ENCODE measurements at places on chromosomes 11 and 22.

GRCh38 chr11:65899356-65900124, 648 bp downstream of the FOSL1 start:
- DNase-seq, result peak; percentile 65

DNA sequence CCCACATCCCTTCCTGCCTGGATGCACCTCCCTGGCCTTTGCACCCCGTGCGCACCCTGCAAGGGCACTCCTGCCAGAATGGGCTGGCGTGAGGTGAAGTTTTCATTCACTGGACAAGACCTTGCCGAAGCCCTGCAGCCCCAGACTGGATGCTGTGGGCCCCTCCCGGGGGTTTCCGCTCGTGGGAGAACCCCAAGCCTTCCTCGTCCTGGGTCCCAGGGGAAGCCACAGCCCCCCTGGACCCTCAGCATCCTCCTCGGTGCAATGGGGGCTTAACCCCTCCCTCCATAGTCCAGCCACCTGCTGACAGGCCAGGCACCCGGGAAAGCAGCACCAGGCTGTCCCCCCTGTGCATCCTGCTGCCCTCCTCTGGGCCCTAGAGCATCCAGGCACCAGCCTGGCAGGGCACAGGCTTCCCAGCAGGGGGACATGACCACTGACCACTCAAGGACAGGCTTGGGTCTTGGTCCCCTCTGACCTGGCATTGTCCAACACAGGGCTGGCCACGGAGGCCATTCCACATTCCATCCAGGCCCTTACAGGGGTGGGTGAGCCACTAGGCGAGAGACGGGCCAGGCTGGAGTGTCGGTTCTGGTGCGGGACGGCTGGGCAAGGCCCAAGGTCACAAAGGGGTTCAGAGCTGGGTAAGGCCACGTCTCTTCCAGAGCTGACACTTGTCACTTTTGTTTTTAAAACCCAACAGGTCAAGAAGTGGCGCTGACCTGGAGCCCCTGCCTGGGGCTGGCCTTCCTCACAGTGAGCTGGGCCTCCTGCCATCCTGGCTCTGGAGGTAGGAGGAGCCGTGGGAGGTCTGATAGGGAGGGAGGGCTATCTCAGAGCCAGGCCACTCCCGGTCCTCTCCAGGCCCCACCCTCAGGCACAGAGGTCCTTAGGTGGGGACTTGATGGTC, 41.5 kb upstream of the PPARA start:
- no peak for DNase-seq

- no peak for DNase-seq
These were observed 235.0 kb upstream of the ZC3H12C start for GRCh38 chr11:109858152-109858551.

DNA sequence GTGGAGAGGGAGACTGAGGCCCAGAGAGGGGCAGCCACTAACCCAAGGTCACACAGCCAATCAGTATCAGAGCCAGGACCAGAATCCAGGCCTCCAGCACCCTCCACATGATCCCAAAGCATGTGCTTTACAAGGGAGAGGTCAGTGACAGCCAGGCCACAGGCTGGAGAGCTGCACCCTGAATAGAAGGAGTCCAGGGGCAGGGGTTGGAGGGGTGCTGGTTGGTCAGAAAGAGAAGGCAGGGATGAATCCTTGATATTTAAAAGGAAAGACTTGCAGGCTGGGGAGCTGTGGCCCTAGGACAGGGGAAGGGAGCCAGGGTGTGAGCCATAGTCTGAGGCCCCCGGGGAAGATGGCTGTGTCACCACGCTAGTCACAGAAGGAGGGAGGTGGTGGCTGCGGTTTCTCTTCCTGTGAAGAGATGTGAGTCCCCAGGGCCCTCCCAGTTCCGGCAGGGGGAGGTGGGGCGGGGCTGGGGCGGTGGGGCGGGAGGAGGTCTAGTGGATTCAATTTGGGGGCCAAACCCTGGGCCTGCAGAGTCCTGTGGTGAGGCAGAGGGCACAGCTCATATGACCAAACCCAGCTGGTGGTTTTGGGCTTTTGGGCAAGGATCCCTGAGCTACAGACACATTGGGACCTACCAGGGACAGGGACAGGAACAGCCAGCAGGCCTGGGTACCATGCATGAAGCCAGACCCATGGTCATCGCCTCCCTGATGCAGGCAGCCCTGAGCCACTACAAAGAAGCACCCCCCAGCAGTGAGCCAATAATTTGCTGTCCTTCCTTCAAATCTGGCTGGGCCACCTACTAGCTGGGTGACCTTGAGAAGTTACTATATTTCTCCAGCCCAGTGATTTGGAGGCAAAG, 14.0 kb downstream of the RAC2 start:
- DNase-seq, result peak; percentile 85

DNA sequence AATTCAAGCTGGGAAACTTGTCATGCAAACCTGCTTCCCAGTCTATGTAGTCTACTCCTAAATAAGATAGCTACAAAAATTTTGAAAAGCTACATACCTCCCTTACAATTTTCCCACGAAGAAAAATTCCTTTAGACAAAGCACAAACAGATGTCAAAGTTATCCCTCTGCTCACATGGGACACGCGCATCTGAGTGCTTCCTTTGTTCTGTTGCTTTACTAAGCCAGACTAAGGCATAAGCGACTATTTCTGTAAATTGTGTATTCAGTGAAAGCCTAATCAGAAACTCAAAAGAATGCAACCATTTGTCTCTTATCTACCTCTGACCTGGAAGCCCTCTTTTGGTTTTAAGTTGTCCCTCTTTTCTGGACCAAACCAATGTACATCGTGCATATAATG, 583.7 kb upstream of the B3GAT1 start:
- no peak for DNase-seq

GRCh38 chr11:8831861-8832260, 79.1 kb upstream of the AKIP1 start:
- no peak for DNase-seq

- no peak for DNase-seq
These were observed 36.9 kb downstream of the CHRDL2 start for GRCh38 chr11:74694136-74694930.

DNA sequence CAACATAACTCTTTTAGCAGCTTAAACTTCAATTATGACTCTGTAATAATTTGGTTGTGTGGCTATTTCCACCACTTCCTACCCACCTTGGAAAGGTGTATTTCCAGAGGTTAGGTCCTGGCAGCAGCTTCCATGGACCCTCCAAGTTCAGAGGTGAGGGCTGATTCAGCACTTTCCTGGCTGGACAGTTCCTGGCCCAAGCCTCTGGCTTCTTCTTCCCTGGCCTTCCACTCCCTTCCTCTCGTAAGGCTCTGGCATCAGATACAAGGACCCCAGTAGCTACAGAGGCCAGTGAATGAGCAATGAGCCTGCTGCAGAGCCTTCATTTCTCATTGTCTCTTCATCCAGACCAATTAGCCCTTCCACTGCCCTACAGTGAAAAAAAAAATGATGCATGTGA, 98.1 kb upstream of the KIRREL3 start:
- DNase-seq, result no peak

DNA sequence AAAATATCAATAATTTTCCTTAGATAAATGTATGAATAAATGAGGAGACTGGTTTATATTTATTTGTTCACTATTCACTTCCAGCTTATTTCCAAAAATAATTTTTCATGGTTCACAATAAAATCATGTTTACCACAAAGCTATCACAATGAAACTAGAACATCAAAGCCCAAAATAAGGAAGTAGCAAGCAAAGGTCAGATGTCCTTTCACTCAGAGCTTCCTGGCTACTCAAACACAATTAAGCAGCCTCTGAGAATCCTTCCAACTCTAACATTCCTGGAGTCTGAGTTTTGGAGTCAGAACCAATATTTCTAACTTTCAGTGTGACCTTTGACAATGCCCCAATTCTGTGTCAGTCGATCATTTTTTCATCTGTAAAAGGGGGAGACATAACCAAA, 527.0 kb downstream of the SOX6 start:
- no peak for DNase-seq

GRCh38 chr11:116093481-116094270, 589.5 kb upstream of the CADM1 start:
- DNase-seq, result no peak

- DNase-seq, result no peak
These were observed 45.7 kb downstream of the DBX1 start for GRCh38 chr11:20114588-20114987.

GRCh38 chr11:113651023-113651422, 55.1 kb downstream of the TMPRSS5 start:
- no peak for DNase-seq

- no peak for DNase-seq
These were observed 79.5 kb upstream of the SPON1 start for GRCh38 chr11:13883042-13883441.

DNA sequence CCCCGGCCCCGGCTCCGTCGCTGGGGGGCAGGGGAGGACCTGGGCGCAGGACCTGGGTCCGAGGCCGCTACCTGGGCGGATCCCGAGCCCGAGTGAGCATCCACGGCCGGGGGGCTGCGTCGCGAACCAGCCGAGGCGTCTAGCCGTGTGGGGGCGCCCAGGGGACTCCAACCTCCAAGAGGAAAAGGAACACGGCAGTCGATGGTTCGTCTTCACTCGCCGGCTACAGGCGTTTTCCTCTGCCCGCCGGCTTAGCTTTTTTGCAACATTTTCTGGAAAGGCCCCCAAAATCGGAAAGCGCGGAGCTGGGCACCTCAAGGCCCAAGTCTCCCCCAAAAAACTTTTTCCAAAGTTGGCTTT, 666 bp downstream of the PDGFB start:
- no peak for DNase-seq

GRCh38 chr11:8964324-8965320, at the start of gene TMEM9B:
Gene TMEM9B (minus strand): TSS chr11:8964442. CDS start chr11:8964313, 129 bp downstream.
- DNase-seq, result peak; percentile 53

DNA sequence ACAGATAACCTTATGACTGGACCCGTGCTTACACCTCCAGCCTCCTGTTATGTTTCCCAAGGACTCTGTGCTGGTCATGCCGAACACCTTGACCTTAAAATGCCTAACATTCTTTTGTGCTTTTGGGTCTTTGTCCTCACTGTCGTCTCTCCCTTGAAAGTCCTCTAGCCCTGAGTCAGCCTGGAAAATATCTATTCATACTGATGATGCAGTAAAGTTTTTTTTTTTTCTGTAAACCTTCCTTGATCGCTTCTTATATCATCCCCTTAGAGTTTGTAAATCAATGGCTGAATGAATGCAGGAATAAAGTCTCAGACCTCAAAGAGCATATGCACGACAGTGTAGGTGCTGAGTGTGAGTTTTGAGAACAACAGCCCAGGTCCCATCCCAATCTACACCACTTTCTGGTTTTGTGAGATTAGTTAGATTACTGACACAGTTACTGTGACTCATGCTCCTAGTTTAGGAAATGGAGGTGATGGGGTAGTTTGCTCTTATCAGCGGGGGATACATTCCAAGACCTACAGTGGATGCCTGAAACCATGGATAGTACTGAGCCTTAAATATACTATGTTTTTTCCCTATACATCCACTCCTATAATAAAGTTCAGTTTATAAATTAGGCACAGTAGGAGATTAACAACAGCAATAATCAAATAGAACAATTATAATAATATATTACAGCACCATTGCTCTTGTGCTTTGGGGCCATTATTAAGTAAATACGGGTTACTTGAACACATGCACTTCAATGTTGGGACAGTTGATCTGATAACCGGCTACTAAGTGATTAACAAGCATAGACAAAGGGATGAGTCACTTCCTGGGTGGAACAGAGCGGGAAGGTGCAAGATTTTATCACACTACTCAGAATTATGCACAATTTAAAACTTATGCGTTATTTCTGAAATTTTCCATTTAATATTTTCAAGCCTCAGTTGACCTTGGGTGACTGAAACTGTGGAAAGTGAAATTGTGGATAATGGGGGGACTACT, 8.6 kb downstream of the TCN1 start:
- no peak for DNase-seq

DNA sequence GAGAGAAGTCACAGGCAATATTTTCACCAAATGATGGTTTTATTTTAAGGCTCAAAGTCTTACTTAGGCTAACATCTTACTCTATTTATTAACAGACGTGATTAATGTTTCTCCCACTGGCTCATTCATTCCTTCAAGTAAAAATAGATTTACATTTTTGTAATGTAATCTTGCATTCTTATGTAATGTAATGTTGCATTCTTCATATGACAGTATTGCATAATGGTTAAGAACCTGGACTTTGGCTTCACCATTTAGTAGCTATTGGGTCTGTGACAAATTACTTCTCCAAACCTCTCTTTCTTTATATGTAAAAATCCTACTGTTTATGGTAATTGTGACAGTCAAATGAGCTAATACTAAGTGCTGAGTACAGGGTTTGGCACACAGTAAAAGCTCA, 3.3 kb upstream of the DIXDC1 start:
- DNase-seq, result no peak

- no peak for DNase-seq
These were observed 786.8 kb downstream of the BRD1 start for GRCh38 chr22:49040754-49041467.

DNA sequence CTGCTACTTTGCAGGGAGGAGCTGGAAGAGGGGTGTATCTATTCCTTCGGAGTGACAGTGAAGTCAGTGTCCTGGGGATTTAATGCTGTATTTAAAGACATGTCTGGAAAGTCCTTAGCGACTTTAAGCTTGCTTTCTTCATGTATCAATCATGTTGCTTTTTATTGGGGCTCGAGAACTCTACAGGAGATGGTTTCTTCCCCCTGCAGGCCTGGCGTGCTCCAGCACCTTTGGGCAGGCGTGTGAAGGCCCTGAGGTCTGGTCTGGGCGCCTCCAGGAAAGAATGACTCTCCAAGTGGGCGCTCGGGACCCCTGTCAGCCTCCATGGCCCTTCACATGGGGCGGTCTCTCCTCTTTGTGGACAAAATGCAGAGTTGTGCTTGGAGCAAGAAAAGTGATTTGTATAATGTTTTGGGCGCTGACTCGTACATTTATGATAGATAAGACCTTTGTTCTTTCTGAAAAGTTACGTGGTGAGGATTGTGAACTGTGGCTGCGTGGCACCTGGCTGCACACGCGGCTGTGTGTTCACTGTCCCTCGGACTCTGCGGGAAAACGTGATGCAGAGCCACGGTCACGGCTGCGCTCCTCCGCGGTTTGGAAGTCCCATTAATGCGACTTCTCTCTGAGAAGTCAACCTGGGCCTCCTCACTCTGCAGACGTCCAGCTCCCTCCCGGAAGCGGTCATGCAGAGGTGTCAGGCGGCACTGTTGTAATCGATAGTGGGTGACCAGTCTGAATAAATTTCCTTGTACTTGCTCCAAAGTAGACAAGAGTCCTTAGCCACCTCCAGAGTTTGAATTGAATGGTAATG, 282.5 kb downstream of the TBC1D22A start:
- DNase-seq, result no peak

DNA sequence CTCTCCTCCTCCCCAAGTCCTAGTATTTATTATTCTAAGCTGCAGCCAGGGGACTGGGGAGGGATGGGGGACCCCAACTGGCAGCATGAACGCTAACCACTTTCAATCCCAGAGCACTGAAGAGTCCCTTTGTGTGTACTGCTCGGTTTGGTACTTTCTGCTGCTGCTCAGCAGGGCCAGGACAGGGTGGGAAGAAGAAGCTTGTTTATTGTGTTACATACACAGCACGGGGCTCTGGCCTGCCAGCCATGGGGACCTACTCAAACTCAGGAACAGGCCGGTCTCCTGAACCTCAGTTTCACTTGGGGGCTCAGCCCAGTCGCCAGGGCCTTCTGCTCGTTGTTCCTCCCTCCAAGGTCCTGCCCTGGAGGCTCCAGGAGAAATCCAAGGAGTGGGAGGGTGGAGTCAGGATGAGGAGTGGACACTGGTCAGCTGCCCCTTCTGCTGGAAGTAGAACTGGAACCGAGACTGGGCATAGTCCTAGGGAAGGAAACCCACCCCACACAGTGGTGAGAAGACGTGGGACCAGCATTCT, 616 bp upstream of the CPT1B start:
- DNase-seq, result no peak

- DNase-seq, result no peak
These were observed 4.3 kb downstream of the DHCR7 start for GRCh38 chr11:71443736-71444445.
